NCI-H146 (cell line): ENCODE measurements at places on chromosomes 2 and 18.

DNA sequence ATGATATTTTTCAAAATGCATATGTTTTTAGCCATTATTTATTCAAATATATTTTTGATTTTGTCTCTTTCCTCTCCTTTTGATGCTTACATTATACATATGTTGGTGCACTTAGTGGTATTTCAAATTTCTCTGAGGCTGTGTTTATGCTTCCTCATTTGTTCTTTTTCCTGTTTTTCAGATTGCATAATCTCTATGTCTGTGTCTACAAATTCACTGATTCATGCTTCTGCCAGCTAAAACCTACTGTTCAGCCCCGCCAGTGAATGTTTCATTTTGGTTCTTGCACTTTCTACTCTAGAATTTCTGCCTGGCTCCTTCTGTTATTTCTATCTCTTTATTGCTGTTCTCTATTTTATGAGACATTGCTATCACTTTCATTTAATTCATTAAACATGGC lies 951.7 kb upstream of the CNTNAP5 start:
- no peak for DNase-seq

DNA sequence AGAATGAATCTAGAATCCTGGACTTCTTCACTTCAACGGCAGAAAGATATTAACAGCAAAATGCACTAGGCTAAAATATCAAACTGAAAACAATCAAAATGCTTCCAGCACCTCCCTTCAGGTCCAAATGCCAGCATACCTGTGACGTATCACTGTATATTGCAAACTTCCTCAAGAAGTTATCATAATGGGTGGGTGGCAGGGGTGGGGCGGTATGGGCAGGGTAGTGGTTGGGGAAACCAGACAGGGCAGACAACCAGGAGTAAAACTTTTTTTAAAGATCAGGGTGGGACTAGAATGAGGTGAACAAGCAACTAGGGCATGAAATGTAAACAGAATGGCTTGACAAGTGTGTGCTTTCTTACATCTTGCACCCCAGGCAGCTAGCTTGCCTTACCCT lies 140.9 kb downstream of the SATB2 start:
- DNase-seq: no peak

- no peak for DNase-seq
These were observed 29.6 kb upstream of the ALPP start for GRCh38 chr2:232348936-232349335.

- no peak for DNase-seq
These were observed 77.8 kb downstream of the RDH14 start for GRCh38 chr2:18482666-18483065.

DNA sequence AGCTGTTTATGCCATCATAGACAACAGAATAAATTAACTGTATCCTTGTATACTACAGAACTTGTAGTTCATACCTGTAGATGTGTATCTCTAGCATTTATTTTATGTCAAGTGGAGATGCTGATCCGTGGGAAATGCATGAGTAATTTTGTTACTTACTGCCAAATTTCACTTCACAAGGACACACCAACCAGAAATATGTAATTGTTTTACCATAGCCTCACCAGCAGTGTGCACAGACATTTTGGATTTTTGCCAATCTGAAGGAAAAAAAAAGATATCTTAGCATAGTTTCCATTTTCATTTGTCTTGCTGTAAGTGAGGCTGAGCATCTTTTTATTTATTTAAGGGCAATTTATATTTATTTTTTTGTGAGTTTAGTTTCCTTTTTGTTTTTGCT lies 265.1 kb upstream of the OSR1 start:
- DNase-seq: no peak

- peak; percentile 4 for DNase-seq
These were observed 44.3 kb downstream of the EPHA4 start for GRCh38 chr2:221527776-221528309.
